Mesothelial cell of epicardium (in vitro differentiated cells): ENCODE measurements at places on chromosomes 1 and 21.

- DNase-seq = no peak
Observed at GRCh38 chr1:176602388-176603004, 139.5 kb downstream of the PAPPA2 start.

DNA sequence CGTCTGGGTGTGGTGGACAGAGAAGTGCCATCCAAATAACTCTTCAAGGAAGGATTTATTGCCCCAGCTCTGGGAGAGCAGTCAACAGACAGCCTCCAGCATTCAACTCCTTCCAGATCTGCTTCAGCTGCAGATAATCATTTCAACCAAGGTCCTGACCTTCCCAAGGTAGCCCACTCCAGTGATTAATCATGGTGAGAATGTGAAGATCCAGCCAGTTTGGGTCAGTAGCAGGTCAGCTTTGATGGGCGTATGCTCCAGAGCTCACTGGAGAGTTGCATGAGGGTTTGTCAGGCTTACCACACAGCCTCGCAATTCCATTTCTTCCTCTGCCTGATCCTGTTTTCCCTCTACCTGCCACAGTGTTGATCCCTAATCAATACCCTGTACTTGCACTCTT is 214.5 kb upstream of the ZRANB2 start:
- no peak for DNase-seq

GRCh38 chr1:115505148-115505571 is 136.6 kb upstream of the VANGL1 start:
- DNase-seq = no peak

GRCh38 chr21:24127651-24128050 is 1479.6 kb downstream of the MRPL39 start:
- no peak for DNase-seq

DNA sequence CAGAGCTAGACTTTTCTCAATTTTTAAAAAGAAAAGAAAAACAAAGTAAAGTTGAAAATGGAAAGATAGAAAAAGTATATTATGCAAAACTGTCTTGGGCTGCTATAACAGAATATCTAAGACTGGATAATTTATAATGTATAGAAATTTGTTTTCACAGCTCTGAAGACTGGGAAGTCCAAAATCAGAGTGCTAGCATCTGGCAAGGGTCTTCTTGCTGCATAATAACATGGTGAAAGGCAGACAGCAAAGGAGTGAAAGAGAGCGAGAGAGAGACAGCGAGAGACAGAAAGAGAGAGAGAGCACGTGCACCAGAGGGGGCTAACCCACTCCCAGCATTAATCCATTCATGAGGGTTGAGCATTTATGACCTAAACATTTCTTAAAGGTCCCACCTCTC is 59.1 kb upstream of the SPOCD1 start:
- no peak for DNase-seq

DNA sequence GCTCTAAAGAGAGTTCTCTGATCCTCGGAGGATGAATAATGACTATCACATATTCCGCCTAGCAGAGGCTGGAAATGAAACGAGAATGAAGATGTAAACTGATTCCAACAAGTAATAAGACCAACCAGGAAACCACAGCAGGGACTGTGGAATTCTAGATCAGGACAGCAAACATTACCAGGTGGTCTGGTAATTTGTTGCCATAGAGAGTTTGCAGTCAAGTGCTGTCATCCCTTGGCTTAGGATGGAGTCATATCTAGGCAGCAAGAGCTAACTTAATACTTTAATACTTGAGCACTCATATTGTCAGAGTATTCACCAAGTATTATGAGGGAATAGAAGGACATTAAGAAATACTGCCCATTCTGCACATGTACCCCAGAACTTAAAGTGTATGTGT is 45.1 kb upstream of the MUTYH start:
- no peak for DNase-seq

DNA sequence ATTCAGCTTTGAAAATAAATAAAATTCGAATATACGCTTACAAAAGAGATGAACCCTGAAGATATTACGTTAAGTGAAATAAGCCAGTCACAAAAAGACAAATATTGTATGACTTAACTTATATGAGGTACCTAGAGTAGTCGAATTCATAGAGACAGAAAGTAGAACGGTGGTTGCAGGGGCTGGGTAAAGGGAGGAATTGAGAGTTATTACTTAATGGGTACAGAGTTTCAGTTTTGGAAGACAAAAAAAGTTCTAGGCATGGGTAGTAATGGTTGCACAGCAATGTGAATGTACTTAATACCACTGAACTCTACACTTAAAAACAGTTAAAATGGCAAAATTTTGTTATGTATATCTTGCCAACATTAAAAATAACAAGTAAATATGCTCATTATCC is 48.6 kb upstream of the ZNHIT6 start:
- DNase-seq = no peak

DNA sequence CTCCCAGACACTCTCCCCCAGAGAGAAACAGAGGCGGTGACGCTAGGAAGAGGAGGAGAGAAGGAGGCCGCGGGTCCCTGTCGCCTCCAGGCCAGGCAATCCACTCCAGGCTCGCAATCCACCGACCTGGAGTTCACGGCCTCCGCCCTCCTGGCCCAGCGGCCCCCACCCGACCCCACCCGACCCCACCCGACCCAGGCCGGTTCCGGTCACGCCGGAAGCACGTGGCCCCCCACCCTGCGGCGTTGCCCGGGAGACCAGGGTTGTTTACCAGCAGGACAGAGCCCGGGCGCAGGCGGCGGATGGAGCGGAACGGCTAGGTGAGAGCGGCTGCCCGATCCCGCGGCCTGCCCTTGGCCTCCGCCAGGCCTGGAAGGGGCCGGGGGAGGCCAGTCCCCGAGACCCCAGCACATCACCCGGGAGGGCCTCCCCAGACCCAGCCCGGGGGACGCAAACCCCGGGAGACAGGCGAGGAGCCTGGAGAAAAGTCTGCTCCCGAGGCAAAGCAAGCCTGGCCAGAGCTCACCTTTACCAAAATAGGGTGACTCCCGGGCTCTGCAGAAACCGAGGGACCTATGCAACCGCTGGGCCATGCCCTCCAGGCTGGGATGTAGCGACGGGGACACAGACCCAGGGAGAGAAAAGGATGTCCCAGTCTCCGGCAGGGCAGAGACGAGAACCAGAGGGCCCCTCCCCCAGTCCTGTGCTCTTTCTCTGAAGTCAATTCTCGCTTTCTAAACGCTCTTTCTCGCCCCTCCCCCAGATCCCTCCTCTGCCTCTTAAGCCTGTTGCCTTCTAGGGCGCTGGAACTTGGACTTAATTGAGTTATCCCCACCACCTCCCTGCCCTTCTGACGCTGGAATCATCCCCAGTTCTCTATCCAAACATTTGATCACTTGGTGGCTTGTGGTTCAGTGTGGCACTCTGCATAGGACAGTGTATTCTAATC is at the start of the genes PLA2G2C and UBXN10:
TSS of gene PLA2G2C (minus strand) at position 685 of the 949 bp plus-strand sequence. CDS start 9,155 bp downstream, outside the sequence.
TSS of gene UBXN10 (plus strand) at position 263 of the 949 bp plus-strand sequence. CDS start 4,466 bp downstream, outside the sequence.
- peak; percentile 64 for DNase-seq

GRCh38 chr1:244096691-244097090 is 45.6 kb downstream of the ZBTB18 start:
- no peak for DNase-seq
